ENCODE measurements at places on chromosomes 4 and X.
A peak's percentile ranks its signal among the peaks of the same experiment; 100 is the strongest.

GRCh38 chr4:38820329-38821061 lies 15.9 kb upstream of the TLR1 start:
- DNase-seq = no peak

DNA sequence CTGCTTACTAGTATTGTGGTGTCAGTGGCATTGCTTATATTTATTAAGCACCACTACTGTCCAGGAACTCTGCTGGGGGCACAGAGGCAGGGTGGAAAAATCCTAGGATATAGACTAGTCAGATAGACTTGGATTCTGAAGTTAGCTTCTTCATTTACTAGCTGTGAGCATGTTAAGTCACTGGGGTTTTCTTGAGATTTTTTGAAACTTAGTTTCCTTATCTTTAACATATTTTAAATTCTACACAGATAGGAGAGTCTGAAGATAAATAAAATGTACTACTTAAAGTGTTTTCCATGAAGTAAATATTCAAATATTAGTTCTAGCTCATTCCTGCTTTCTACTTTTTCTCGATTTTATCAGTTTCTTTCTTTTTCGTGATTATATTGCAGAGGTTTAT lies 196.9 kb upstream of the GRID2 start:
- no peak for DNase-seq

GRCh38 chr4:82905205-82905604 lies 4.7 kb downstream of the THAP9 start:
- DNase-seq = no peak

GRCh38 chrX:49760290-49760890 lies 64.6 kb upstream of the PAGE1 start:
- DNase-seq = no peak

DNA sequence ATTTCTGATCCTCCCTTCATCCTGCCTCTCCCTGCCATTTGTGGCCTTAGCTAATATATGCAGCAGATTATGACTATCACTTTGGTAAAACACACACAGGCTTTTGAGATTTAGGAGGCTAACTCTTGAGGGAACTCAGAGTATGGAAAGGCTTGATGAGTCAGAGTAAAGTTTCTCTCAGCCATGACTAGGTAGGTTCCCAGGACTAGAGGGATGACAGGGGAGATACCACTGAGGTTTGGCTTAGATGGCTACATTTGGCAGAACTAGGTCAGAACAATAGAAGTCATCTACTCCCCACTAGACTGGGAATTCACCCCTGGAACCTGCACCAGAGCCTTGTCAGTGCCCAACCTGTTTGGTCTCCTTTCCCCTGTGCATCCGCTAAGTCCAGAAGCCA lies 585.7 kb downstream of the TLL1 start:
- DNase-seq = no peak

DNA sequence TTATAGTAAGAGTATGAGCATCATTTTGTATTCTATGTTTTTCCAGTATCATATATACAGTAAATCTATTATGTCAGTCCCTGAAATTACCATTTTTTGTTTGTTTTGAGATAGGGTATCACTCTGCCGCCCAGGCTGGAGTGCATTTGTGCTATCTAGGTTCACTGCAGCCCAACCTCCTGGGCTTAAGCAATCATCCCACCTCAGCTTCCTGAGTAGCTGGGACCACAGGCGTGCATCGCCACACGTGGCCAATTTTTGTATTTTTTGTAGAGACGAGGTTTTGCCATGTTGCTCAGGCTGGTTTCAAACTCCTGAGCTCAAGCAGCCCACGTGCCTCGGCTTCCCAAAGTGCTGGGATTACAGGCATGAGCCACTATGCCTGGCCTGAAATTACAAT lies 85.6 kb downstream of the ZNF330 start:
- DNase-seq = no peak

DNA sequence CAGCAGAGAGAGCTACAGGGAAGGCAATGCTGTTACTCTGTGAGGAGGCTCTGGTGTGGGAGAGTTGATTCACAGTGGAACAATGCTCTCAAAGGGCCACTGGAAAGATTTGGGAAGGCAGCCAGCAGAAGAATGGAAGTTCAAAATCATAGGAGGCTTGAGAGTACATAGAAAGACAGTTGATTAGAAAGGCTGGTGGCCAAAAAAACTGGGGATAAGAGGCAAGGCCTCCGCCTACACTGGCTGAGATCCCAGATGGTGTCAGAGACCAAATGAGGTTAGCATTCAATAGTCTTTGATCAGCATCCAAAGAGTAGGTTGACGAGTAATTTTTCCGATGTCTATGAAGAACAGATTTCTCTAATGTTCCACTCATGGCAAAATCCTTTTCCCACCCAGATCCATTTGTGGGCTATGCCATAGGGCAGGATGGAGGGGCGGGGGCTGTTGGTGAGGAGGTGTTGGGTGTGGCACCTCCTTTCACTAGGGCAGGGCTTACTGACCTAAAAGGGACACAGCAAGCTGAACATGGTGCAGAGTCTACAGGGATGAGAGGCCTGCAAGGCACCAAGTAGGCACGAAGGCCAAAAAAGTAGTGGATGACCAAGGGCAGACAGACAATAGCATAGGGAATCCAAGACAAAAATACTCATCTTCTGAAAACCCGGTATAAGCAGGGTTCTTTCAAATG lies 15.1 kb downstream of the TEC start:
- DNase-seq = peak; percentile 87

GRCh38 chr4:125338814-125339213 lies 24.1 kb downstream of the FAT4 start:
- DNase-seq = no peak

DNA sequence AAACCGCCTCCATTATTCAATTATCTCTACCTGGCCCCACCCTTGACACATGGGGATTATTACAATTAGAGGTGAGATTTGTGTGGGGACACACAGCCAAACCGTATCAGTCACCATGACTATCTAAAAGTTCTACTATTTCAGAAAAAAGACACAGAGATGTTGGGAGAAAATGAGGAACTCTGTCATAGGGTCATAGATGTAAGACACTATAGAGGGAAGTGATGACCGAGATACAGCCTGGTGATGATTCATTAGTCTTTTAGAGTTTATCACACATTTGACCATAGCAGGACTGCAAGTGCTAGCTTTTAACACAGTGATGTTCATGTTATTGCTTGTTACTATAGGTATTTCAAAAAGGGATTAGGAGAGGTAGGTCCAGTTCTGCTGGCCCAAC lies 357.0 kb upstream of the AADAT start:
- no peak for DNase-seq

DNA sequence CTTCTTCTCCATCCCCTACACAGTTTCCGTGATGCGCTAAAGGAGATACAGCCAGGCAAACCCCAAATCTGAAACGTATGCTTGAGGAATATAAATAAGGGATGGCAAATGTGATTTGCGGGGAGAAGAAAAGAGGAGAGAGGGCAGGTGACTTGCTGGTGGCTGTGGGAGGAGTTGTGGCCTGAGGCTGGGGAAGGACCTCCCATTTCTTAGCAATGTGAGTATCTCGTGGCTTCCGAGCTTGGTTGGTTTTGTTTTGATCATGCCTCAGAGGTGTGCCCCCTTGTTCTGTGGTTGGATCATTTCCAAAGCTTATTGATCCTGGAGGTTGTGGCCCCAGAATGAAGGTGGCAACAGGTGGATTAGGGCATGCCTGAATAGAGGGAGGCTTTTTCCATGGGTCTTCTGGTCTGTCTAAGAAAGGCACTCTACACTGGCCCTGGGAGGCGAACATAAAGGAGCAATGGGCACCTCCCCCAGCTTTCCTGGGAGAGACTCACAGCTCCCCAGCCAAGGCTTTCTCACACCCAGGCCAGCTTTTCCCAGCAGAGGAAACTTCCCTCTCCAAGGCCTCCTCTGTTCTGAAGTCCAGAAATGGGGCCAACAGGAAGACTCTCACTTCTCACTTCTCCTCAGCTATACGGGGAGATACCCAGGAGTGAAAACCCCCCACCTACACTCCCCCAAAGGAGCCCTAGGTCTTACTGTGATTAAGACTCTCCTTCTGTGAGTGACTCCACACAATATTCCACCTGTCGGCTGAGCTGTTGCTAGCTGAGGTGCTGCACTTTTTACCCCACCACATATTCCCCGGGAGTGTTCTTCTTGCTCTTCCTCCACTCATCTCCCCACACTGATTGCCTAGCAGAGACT lies 40.0 kb downstream of the C4orf51 start:
- no peak for DNase-seq

DNA sequence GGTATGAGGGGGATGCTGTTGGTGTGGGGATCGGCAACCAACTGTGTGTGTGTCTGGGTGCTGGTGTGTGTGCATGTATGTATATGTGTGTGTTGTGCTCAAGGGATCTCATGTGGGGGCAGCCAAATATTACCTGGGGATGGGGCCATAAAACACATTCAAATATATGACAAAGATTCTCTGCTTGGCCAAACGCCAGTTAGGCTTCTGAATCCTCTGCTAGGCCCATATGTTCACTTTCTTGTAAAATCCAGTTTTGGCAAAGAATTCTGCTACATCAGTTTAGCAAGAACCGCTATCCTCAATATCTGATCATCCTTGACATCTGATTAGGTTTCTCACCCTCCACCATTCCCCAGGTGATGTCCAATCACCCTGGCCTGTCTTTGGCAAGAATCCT lies 106.6 kb downstream of the RASL11B start:
- DNase-seq = no peak

- no peak for DNase-seq
These were observed 131.8 kb upstream of the VCX start for GRCh38 chrX:7711167-7711566.

Measured in fibroblast of skin of left biceps (primary cell).